KBM-7 (cell line): ENCODE measurements at places on chromosomes 5 and 9.

DNA sequence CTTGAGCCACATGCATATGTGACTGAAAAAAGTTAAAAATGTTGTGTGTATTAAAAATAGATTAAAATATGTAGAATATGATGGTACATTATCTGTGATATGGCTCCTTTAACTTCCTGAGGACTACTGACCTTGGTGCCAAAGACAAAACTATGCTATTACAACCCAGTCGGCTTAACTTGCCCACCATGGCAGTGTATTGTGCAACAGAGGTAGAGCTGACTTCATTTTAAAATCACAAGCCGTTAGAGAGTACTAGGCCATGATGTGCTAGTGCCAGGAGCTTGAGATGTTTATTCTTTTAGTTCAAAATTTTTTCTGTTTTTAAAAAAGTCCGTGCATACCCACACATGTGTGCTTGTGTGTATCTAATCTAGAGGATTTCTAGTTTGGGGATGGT is 46.3 kb downstream of the NAA35 start:
- no peak for DNase-seq

DNA sequence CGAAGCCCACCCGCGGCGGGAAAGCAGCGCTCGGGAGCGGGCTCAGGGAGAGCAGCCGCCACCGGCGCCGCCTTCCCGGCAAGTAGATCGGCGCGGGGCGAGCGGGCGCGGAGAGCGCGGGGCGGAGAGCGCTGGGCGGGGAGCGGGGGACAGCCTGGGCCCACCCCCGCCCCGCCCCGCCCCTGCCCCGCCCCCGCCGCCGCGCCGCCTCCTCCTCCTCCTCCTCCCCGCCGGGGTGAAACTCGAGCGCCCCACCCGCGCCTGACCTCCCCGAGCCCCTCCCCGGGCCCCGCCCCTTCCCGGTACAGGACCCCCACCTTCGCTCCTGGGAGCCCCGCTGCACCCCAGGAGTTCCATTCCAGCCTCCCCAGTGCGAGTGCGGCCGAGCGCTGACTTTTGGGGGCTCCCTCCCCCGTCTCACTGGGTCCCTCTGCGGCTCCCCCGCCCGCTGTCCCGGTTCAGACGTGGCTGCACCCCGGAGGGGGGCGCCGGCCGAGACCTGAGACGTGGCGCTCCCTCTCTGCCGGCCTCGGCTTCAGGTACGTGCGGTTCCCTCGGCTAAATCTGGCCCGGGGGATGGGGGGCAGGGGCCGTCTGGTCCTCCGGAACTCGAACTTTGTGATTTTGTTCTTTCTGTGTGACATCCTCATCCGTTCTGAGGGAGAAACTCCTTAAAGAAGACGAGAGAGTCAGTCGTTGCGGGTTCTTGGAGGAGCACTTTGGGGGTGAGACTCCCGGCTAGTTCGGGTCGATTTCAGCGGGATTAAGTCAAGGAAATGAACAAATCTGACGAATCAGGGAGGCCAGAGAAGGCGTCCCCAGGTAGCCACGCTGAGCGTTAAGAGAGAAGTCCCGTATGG is at the start of gene SEMA5A:
SEMA5A (minus strand) TSS at position 84 of the 860 bp plus-strand sequence. CDS start 166,129 bp downstream, outside the sequence.
- no peak for DNase-seq

DNA sequence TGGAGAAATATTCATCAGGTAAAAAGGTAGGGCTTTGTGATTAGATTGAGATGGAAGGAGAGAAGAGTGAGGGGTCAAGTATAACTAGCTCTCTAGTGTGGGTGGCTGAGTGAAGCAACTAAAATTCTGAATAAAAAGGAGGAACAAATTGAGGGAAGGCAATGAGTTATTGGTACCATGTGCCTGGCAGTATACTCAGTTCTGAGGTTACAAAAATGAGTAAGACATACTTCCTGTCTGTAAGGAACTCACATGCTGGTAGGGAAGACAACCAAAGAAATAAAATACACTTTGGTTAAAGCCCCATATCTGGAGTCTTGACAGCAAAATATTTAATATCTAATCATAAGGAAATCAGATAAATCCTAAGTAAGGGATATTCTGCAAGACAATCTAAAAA is 476.8 kb upstream of the C9orf72 start:
- DNase-seq = no peak

DNA sequence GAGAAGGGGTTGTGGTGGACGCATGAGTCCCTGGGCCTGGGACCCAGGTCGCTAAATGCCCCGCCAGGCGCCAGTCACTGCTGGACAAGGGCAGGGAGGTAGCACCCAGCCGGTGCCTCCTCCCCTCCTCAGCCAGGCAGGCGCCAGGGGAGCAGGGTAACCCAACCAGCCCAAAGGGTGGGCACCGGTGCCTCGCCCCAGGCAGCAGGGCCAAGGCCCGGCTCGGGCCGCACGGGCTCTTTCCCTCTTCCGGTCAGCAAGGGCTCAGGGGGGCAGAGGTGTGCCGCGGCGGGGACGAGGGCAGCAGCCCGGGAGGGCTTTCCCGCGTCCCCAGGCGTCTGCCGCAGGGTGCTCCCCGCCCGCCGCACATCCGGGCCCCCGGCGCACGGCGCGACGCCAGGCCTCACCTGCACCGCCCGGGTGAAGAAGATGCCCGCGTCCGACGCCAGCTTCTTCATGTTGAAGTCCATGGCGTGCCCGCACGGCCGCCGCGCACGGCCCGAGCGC is 393 bp downstream of the SH3GLB2 start:
- peak; percentile 39 for DNase-seq

- no peak for DNase-seq
Observed at GRCh38 chr9:72396247-72397091, 31.5 kb upstream of the ZFAND5 start.

- DNase-seq = no peak
Observed at GRCh38 chr9:98964911-98965336, 21.2 kb downstream of the COL15A1 start.

DNA sequence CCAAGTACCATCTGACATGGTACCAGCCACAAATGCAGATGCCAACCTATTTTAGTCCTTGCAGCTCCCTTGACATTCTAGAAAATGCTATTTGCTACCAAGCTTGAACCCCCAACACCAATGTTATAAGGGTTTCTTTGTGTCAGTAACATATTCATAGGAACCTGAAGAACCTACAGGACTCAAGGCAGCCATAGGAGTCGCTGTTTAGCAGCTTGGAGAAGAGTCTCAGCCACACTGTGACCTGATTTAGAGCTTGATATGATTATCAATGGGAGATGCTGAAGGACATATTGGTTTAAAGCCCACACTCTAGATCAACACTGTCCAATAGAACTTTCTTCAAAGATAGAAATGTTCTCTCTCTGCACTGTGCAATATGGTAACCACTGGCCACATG is 6.4 kb upstream of the ZFR start:
- DNase-seq = peak; percentile 18

DNA sequence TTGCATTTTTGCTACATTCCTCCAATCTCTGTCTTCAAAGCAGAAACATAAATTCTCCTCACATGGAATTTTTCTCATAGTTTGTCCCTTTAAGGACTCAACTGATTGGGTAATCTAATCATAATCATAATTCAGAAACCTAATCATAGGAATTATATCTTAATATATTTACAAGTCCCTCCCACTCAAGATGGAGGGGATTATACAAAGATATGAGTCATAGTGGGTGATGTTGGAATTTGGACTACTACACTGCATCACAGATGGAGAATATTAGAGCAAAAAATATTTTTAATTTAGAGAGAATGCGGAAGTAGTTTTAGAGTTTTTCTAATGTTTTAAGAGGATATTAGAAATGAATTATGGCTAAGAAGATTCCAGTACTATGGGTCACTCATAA is 1034.0 kb downstream of the DTWD2 start:
- DNase-seq = no peak

DNA sequence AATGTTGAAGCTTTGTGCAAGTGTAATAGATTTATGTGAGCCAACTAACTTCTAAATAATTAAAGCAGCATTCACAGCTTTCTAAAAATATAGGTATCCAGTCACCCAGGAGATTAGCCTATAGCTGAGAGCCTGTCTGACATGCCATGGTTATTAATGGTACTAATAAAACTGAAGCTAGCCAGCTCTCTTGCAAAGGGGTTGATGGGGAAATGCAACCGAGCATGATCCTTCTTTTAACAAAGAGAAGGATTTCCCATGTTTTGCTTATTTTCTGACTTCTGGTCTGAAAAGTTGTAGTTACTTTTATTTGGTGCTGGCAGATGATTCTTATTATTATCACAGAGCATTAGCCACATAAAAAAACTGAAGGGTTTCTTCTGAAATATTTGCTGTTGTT is 488.7 kb upstream of the CYLC2 start:
- DNase-seq = no peak

DNA sequence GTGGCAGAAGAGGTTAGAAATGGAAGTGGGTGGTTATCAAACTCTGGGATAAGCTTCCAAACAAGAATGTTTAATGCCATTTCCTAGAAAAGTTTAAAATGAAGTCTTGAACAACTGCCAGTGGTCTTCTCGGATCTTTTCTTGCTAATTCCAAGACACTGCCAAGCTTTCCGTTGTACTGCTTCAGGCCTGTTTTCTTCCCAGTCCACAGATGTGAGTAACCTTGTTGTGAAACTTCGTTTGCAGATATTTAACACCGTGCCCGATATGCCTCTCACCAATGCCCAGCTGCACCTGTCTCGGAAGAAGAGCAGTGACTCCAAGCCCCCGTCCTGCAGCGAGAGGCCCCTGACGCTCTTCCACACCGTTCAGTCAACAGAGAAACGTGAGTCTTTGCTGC is 269.8 kb downstream of the NR3C1 start:
- DNase-seq = no peak

- DNase-seq = no peak
Observed at GRCh38 chr9:92760070-92760469, 4.6 kb downstream of the BICD2 start.

- DNase-seq = no peak
Observed at GRCh38 chr5:23234197-23234596, 273.2 kb upstream of the PRDM9 start.

- no peak for DNase-seq
Observed at GRCh38 chr9:26789959-26790358, 102.6 kb downstream of the CAAP1 start.

GRCh38 chr9:107274953-107275422 is 8.1 kb upstream of the RAD23B start:
- DNase-seq = no peak

- no peak for DNase-seq
Observed at GRCh38 chr9:134629586-134630392, 11.8 kb upstream of the COL5A1 start.

GRCh38 chr9:127915325-127915752 is 1.5 kb downstream of the ST6GALNAC4 start:
- no peak for DNase-seq

DNA sequence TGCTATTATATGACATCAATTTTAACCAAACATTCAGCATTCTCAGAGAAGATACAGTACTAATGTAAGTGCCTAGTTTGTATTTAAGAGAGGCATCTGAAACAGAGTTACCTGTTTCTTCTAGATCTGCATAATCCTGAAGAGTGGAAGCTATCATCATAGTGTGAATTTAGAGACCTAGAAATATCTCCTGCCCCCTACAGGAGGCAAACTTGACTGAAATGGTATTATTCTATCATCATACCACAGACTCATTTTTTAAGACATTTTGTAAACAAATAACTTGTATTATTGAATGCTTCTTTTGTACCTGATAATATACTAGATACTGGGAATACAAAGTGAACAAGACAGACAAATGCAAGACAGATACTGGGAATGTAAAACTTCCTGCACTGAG is 216.8 kb upstream of the RPS23 start:
- DNase-seq = no peak

DNA sequence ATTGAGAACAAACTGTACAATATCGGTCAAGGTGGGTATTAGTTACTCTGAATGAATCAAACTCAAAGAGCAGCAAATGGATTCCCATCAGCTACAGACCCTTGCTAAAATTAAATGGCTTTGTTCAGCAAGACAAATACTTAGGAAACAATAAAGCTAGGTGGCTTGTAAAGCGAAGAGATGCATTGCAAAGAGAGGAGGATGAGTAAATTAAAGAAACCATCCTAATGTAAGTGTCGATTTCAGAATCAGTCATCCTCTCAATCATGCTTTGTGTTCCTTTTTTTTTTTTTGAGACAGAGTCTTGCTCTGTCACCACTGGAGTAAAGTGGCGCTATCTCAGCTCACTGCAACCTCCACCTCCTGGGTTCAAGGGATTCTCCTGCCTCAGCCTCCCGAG is 359.2 kb upstream of the ZNF462 start:
- no peak for DNase-seq

DNA sequence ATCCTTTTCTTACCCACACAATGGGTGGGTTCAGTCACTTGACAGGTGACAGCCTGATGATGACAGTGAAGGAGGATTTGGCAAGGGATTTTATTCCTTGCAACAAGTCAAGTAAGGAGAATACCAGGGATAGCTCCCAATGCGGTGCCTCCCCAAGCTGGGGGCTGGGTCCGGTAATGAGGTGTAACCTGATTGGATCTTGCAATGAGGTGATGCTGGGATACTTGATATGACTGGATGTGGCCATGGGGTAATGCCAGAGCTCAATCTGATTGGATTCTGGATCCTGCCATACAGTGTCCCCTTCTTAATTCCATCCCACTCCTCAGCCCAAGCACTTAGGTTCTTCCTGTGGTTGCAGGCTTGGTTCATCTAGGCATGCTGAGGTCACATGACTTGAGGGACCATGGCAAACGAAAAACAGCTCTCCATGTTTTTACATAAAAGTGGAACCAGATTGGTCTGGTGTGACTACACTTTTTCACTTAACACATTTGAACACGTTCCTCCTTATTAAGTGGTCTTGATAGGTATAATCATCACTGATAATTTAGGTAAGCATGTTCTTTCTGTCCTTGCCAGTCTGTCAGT is 181.1 kb downstream of the PDZD2 start:
- no peak for DNase-seq

GRCh38 chr5:37665889-37666288 is 174.0 kb downstream of the GDNF start:
- DNase-seq = no peak

GRCh38 chr5:90135779-90136378 is 273.7 kb downstream of the CETN3 start:
- DNase-seq = no peak

- DNase-seq = no peak
Observed at GRCh38 chr9:135768516-135769218, 66.7 kb downstream of the KCNT1 start.

GRCh38 chr5:141039061-141039460 is 12.1 kb upstream of the PCDHB1 start:
- DNase-seq = no peak

DNA sequence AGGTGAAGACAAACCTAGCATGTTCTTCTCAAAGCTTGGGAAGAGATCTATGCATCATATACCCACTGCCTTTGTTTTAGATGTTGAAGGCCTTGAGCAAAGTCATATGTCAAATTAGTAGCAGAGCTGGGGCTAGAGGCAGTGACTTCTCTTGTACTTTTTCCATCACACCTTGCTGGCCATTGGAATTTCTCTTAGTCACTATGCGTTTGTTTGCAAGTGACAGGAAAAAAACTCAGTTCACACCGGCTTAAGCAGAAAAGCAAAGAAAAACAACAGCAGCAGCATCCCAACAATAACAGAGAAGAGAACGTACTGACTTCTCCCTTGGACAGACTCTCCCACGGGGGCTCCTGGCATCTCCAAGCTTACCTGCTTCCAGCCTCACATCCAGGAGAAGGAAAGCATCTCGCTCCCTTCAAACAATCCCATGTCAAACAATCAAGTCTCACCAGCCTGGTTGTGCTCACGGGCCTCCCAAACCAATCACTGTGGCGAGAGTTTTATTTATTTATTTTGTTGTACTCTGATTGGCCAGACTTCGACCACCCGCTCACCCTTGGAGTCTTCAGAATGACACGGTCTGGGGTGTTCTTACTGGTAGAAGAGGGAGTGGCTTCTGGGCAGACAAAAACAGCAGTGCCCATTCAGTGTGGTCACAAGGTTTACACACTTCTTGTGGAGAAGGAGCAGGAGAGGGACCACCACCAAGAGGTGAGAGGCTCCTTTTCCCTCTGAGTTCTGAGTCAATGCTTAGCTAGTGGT is 83.8 kb upstream of the STC2 start:
- DNase-seq = no peak

- no peak for DNase-seq
Observed at GRCh38 chr5:89703817-89704216, 705.7 kb downstream of the CETN3 start.
